ENCODE measurements at places on chromosomes 5 and 9.

DNA sequence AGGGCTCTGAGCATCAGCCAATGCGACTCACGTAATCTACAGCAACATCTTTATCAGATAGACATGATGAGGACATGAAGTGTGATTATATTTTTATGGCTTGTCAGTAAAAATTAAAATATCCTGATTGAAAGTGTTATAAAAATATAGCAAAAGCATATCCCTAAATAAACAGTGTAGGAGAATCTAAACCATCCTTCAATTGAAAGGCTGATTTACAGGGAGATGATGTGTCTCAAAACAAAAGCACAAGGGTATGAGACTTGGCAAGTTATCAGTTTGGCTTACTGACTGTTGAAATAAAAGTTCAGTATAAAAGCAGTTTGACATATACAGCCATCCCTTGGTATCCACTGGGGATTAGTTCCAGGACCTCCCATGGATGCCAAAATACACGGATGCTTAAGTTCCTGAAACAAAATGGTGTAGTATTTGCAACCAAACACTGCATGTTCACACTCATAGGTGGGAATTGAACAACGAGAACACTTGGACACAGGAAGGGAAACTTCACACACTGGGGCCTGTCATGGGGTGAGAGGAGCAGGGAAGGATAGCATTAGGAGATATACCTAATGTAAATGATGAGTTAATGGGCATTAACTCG lies 149.9 kb upstream of the MAP1B start:
- DNase-seq = no peak

DNA sequence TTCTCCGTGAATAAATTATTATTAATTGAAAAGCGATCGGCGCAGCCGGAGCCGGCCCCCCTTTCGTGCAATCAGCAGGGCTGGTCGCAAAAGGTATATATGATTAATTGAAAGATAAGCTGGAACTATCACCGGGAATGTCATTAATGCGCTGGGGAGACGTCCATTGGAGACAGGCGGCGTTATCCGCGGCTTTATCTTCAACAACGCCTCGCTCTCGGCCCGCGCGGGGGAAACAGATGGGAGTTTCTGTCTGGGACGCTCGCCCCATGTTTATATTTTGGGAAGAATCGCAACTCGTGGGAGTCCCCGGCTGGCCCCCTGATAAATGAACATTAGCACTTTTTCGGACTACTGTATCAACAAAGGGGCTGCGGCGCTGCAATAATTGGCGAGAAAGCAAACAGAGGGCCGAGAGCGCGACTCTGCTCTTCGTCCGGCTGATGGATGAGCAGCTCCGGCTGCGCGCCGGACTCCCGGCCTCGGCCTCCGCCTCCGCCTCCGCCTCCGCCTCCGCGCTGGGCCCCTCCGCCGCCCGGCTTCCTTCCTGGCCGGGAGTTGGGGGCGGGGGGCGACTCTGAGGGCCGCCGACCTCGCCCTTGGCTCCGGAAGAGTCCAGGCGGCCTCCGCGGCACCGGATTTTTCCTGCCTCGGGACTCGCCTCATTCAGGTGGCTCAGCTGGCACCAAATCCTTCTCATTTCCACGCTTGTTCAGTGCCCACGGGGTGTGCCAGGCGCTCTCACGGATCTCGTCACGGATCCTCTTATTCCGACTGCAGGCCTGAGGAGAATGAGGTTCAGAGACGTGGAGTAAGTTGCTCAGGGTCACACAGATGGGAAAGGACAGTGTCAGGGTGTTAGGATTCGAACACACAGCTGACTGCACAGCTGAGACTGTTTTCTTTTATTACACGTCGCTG lies 3.6 kb upstream of the NKX2-5 start:
- DNase-seq = no peak

- no peak for DNase-seq
Observed at GRCh38 chr9:135136481-135136880, 49.0 kb downstream of the OLFM1 start.

DNA sequence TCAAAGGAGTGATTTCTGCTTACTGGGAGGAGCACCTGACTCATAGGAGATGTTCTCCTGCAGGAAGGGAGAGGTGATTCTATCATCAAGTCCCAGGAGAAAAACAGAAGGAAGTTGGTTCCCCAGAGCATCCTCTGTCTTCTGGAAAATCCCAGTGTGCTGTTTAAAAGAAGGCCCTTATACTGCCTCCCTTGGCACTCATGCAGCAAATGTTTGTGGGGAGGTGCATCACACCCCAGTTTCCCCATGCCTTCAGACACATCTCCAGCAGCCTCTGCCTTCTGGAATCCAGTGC lies 63.1 kb downstream of the PPARGC1B start:
- DNase-seq = no peak

- DNase-seq = no peak
Observed at GRCh38 chr5:39459071-39459470, 34.3 kb upstream of the DAB2 start.

DNA sequence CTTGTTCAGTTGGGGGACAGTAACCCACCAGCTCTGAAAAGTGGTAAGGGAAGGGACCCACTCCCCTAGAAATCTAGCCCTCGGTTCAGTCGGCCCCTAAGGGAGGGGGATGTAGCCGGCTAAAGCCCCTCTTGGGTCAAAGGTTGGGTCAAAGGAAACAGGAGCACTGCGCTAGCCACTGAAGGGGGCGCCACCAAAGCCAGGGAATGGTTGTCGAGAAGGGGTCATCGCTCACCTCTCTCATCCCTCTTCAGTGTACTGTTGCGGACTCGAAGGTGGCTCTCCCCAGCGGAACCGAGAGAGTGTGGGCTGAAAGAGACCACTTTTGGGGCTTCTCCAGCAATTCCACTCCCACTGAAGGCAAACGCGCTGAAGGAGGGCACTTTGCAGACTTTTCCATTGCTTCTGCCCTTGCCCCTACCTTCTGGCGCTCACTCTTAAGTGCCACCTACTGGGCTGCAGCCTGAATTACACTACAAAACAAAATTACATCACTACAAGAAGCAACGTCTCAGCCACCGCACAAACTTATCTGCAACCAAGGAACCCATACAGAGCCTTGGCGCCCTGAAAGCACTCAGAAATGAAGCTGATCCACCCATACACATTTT lies 396.9 kb downstream of the PDE4D start:
- DNase-seq = no peak

DNA sequence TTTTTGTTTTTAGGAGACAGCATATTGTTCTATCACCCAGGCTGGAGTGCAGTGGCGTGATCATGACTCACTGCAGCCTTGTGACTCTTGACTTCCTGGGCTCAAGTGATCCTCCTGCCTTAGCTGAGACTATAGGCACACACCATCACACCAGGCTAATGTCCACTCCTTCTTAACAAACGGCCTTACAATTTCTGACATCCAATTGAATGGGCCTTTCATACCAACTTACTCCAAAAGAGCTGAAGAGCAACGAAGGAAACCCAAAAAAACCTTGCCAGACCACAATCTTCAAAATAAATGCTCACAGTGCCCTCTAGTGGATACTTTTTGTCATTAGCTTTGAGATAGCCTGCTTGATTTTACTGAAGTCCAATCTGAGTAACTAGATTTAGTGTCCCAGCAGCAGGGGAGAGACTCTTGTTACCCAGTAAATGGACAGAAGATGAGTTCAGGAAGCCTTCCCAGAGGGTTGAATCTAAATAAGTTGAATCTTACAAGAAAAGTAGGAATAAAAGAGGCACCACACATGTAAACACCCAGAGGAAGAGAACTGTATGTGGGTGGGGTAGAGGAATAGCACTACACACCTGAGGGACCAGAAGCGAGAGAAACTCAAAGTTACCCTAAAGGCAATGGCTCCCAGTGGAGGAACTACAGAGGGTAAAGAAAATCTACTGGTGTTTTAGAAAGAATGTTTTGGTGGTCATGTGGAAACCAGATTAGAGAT lies 9.3 kb downstream of the ZNF622 start:
- DNase-seq = no peak

Data from activated CD8-positive, alpha-beta memory T cell treated with anti-CD3 and anti-CD28 coated beads for 48 hours (primary cell).